ENCODE measurements at places on chromosomes 13 and 19.

DNA sequence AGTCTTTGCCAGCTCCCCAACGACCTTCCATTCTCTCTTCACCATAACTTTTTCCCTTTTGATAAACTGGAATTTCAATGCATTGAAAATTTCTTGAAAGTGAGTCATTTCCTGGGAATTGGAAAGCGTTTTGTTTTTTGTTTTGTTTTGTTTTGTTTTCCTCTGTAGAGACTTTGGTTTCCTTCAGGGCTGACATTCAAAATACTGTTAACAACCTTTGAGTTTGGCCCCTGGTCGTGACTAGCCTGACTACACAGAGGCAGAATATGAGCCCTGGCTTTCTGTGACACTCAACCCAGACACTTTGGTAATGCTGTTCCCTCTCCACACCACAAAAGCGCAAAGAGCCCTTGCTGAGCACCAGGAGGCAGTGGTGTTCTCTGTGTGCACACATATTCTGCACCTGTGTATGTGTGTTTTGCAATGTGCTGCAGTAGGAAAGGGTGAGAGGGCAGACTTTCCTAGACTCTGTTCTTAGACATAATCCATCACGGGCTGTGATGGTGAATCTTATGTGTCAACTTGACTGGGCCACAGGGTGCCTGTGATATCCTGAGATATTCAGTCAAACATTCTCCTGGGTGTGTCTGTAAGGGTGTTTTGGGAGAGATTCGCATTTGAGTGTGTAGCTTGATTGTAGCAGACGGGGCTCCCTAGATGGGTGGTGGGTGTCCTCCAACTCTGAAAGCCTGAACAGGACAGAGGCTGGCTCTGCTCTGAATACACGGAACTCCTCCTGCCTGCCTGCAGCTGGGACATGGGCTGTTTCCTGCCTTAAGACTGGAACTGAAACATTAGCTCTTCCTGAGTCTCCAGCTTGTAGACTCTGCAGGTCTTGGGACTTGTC, 29.5 kb upstream of the ANKRD10 start:
- DNase-seq, result peak; percentile 31

DNA sequence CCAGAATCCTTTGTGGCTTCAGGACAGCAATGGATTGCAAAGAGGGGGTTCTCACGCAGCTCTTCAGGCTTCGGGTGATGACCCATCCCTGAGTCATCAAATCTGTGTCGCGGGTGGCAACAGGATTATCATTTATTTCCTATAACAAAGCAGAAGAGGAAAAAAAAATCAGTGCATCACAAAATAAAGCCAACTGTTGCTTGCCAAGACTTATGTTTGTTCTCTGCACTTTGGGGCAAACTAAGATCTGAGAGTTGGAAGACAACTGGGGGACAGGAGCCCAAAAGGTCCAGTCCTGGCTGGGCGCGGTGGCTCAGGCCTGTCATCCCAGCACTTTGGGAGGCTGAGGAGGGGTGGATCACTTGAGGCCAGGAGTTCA, 6.4 kb downstream of the GNA15 start:
- DNase-seq, result no peak

DNA sequence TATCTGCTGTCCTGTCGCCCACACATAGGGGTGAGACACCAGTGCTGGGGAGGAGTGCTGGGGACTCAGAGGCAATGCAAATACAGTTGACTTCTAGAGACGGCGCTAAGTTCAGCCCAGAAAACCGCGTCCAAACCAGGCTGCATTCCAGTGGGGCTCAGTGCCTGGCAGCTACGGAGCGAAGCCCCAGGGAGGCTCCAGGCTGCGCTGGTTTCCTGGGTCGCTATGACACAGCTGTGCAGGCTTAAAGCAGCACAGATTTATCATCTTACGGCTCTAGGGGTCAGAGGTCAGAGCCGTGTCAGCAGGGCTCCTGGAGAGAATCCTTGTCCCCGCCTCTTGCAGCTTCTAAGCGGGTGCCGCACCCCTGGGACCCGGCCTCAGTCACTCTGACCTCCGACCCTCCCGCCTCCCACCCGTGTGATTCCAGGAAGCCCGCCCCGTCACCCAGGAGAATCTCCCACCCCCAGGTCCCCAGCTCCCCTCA, 61.6 kb downstream of the ANKRD10 start:
- no peak for DNase-seq

DNA sequence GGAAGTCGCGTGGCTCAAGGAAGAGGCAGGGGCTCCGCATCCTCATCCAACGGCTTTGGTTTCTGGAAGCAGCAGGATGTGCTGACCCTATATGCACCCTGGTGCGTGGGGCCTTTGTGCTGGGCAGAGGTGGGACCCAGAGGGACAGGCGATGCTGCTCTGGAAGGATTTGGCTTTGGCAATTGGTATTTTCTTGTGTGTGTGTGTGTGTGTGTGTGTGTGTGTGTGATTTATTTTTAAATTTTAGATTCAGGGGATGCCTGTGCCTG, 321.9 kb upstream of the ZNF507 start:
- DNase-seq, result no peak

GRCh38 chr19:11659612-11660011, 62.3 kb downstream of the ZNF627 start:
- DNase-seq, result no peak

GRCh38 chr13:72458701-72459100, 268.7 kb downstream of the MZT1 start:
- DNase-seq, result peak; percentile 6
